ENCODE measurements at places on chromosomes 5 and 9. TPM values are rescaled to one million over a fixed set of nuclear protein-coding genes. Genes with fewer than 3 reads are reported as not detected.

TRAF1 gene
- 2.6 TPM for total RNA-seq

GABRA6 gene
- total RNA-seq = not detected

PCAT7 gene
- total RNA-seq = under 0.01 TPM

KIF4B gene
- total RNA-seq = under 0.01 TPM

NTRK2 gene
- 0.26 TPM for total RNA-seq

PCSK1 gene
- not detected for total RNA-seq

SLC6A7 gene
- total RNA-seq = not detected

WDR31 gene
- total RNA-seq = 4.0 TPM

RNF180 gene
- 2.8 TPM for total RNA-seq

ACER2 gene
- 4.5 TPM for total RNA-seq

NIPBL gene
- total RNA-seq = 34.2 TPM

KLF4 gene
- 22.9 TPM for total RNA-seq

SPATA31E1 gene
- total RNA-seq = not detected

RORB gene
- total RNA-seq = 2.1 TPM

GGTA1 gene
- under 0.01 TPM for total RNA-seq

PALM2AKAP2 gene
- total RNA-seq = 9.9 TPM

ZNF658 gene
- total RNA-seq = 6.9 TPM

CDH12 gene
- total RNA-seq = not detected

IL5 gene
- not detected for total RNA-seq

OR13C4 gene
- not detected for total RNA-seq

LCN2 gene
- total RNA-seq = not detected

PCDHB14 gene
- total RNA-seq = 0.77 TPM

KCNIP1 gene
- not detected for total RNA-seq

C9 gene
- total RNA-seq = under 0.01 TPM

CCDC187 gene
- total RNA-seq = not detected

FBN2 gene
- 80.1 TPM for total RNA-seq

FOXD4L4 gene
- total RNA-seq = 0.26 TPM

SPATA31D4 gene
- not detected for total RNA-seq

GFPT2 gene
- total RNA-seq = 26.7 TPM

RPS23 gene
- 5,838 TPM for total RNA-seq

ABHD17B gene
- total RNA-seq = 20.6 TPM

PRR16 gene
- total RNA-seq = 7.3 TPM

PROB1 gene
- 0.77 TPM for total RNA-seq

CHSY3 gene
- total RNA-seq = 1.3 TPM

ENTPD2 gene
- total RNA-seq = under 0.01 TPM

PCDHB3 gene
- 0.77 TPM for total RNA-seq

GCNT4 gene
- 1.8 TPM for total RNA-seq

SOX30 gene
- total RNA-seq = under 0.01 TPM

TAF11L12 gene
- total RNA-seq = not detected

HMCN2 gene
- total RNA-seq = under 0.01 TPM

PTTG1 gene
- total RNA-seq = 17.5 TPM

C9orf50 gene
- 0.17 TPM for total RNA-seq

ACTBL2 gene
- under 0.01 TPM for total RNA-seq

PLPP7 gene
- 8.2 TPM for total RNA-seq

ATP10B gene
- total RNA-seq = not detected
